ENCODE measurements at places on chromosomes 12 and 14. TPM values are rescaled to one million over a fixed set of nuclear protein-coding genes. Genes with fewer than 3 reads are reported as not detected.

DNA sequence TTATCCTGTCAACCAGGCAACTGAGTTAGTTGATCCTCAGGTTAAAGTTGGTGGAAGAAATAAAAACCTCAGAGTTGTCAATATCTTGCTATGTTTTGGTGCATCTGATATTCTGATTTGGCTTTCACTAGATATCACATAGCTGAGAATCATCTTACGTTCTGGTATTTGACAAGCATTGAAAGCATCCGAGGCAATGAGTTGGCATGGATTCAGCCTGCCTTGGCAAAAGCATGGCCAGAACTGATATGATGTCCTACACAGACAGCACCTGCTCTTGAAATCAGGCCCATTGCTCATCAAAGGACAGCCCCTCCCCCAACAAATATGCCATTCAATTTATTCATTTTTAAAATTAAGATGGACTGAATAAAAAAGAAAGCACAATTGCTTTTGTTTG, 320.7 kb upstream of the ATP2B1 start:
- no peak for DNase-seq

GRCh38 chr12:6827437-6827911, 733 bp upstream of the P3H3 start:
- DNase-seq = peak; percentile 83

DNA sequence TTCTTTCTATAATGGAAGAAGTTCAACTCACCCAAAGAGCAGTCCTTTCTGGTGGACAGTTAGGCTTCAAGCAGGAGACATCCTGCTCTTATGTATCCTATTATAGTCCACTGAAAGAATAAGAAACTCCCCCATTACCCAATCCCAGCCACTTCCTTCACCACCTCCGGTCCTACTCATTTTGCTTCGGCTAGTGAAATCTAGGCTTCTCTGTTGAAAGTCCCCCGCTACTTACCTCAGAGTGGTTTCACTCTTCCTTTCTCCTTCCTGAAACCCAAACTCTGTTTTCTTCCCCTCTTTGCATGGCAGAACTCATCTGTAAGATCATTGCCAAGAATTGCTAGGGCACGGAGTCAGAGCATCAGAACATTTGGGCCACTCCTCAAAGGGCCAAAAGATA, at the start of gene GPR84:
TSS of gene GPR84 (minus strand) at position 74 of the 400 bp plus-strand sequence. CDS start 635 bp downstream, outside the sequence.
- no peak for DNase-seq

- no peak for DNase-seq
Observed at GRCh38 chr14:85701763-85702162, 171.8 kb downstream of the FLRT2 start.

Gene AQP6
- total RNA-seq = not detected

Gene CISTR
- total RNA-seq = not detected

Gene PARP2
- total RNA-seq = 6.1 TPM
